ENCODE measurements at places on chromosomes 4 and X.

DNA sequence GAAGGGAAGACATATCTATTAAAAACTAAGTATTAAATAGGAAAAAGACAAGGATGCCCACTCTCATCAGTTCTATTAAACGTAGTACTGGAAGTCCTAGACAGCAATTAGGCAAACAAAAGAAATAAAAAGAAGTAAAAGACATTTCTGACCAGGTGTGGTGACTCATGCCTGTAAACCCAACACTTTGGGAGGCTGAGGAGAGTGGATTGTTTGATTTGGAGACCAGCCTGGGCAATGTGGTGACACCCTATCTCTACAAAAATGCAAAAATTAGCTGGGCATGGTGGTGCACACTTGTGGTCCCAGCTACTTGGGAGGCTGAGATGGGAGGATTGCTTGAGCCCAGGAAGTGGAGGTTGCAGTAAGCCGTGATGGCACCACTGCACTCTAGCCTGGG, 1071.8 kb downstream of the FAT4 start:
- no peak for DNase-seq

GRCh38 chr4:114582621-114583020, 16.0 kb upstream of the UGT8 start:
- no peak for DNase-seq

GRCh38 chr4:57200799-57201327, 90.7 kb upstream of the IGFBP7 start:
- DNase-seq = no peak

GRCh38 chr4:56764775-56765174, 56.7 kb downstream of the SPINK2 start:
- DNase-seq = no peak

DNA sequence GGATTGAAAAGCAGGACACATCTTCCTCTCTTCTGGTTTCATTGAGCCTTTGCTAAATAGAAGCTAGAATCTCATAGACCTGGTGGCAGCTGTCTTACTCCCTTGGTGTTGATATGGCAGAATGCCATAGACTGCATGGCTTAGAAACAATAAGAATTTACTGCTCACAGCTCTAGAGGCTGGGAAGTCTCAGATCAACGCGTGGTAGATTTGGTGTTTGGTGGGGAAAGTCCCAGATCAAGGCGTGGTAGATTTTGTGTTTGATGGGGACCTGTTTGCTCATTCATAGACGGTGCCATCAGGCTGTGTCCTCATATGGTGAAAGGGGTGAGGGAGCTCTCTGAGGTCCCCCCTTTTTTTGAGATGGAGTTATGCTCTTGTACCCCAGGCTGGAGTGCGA, 57.6 kb upstream of the PPP2R3B start:
- DNase-seq = no peak

DNA sequence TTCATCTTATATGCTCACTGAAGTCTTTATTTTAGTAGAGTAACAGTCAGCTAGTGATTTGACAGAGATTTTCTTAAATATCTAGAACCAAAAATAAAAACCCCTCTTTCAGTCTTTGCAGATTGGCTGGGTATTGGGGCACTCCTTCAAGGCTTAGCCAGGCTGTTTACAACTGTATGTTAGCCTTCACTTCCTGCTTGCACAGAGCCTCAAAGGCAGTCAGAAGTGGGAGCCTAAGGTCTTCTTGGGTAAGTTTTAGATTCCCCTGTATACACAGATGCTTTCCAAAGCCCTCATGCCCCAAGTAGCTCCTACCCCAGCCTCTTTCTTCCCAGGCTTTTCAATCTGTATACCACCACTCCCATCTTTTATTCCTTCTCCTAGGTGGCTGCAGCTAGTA, 136.1 kb upstream of the STIM2 start:
- no peak for DNase-seq

GRCh38 chr4:80312124-80312523, 23.4 kb upstream of the CFAP299 start:
- DNase-seq = no peak

DNA sequence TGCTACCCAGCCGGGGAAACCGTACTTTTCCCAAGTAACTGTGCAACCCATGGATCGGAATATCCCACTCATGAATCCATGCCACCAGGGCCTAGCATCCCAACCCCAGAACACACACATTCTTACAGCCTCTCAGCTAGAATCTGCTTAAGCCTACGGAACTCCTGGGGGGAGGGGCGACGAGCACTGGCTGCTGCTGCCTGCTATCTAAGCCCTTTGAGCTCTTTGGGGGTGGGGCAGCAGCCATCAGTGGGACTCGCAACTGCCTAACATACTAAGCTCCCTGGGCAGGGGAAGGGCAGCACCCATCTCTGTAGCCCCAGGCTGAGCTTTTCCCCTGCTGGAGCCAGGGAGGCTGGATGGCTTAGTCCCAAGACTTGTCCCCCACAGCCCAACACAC, 28.6 kb downstream of the NUDT10 start:
- DNase-seq = no peak

- no peak for DNase-seq
Observed at GRCh38 chr4:169311643-169312365, 41.0 kb upstream of the SH3RF1 start.
